ENCODE measurements at places on chromosomes 3 and 15.

DNA sequence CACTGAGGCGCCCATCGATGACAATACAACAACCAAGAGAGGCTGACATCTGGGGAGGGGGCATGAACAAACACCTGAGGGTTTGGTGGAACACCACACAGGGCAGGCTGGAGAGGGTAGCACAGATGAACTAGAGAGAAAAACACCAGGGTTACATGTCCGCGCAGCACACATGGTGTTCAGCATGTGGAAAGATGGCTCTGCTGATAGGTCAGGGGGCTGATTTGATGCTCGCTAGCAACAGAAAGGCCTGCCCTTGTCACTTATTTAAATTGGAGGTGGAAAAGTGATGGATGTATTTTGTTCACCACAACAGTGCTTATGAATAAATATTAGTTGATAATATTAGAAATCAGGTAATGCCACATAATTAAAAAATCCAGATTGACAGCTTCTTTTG lies 67.5 kb downstream of the FRMD4B start:
- DNase-seq, result no peak

GRCh38 chr15:25372298-25372697 lies 66.5 kb downstream of the UBE3A start:
- no peak for DNase-seq

DNA sequence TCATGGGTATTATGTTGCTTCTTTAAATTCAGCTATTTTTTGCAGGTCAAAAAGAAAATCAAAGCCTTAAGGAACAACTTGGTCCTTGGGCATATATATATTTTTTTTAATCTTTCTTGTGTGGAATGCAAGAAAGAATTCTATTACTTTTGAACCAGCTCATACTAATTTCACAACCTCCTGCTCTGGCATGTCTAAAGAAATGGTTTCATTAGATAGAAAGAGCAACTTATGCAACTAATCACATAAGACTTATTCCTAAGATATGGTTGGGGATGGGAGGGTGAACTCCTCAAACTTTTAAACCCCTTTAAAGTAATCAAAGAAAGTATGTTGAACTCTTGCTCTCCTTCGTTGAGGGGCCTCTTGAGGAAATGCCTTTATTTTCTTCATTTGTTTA lies 114.9 kb downstream of the GMNC start:
- no peak for DNase-seq

- DNase-seq, result no peak
These were observed 34.0 kb upstream of the ARHGEF3 start for GRCh38 chr3:56835650-56836227.

- DNase-seq, result no peak
These were observed 11.9 kb upstream of the LEKR1 start for GRCh38 chr3:156814295-156814694.

- DNase-seq, result peak; percentile 11
These were observed 15.1 kb downstream of the SLC6A20 start for GRCh38 chr3:45781271-45781670.

DNA sequence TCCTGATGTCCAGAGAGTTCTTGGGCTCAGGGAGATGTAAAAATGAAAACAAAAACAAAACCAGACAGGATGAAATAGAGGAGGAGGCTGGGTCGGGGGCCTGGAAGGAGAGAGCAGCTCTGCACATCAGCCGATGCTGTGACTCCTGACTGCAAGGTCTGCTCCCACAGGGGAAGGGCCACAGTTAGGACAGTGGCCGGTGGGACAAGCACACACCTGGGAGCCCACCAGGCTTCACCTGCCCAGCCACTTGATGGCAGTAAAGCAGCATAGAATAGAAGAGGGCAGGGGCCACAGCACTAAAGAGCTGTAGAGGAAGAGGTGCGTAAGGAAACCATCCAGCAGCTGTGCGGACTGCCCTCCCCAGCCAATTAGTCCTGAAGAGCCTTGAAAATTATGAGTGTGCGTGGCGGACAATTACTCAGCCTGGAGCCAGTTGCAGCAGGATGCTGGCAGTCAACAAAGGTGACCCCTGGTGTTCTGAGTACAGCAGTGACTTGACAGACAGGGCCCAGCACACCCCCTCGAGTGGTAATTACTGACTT lies 29.8 kb downstream of the ALS2CL start:
- DNase-seq, result no peak

DNA sequence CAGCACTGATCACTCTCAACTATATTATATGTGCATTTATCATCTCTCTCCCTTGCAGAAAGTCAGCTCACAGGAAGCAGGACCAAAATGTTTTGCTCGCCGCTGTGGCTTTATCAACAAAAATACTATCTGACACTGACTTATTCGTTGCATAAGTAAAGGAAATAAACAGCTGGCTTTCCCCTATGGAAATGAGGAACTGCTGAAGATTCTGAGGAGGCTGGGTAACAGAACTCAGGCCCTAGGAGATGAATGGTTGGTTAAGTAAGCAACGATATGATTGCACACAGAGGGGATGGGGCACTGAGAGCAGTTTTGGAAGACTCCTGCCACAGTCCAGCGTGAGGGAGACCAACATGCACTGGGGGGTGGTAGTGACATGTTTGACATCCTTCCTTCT lies 181.1 kb downstream of the STT3B start:
- DNase-seq, result no peak

DNA sequence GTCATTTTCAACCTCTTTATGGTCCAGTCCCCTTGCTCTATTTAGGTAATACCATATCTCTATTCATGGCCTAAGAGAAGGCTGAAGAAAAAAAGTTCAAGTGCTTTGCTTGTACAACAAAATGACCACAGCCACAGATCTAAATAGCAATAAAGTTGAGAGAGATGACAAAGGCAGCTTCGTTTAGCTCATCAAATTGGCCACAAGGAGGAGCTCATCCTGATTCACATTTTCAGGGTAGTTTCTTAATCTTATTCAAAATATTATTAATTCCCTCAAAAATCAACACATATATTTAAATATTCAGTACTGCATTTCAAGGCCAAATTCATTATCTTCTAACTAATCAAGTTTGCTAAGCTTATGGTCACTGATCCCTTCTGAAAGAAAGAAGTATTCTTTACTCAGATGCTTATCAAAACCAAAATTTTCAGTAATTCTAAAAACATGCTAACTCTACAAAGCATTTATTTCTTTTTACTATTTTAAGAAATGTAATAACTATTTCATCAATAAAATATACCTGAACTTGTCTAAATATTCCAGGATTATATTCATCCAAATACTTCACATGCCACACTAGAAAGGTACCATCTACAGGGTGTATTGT lies 85.5 kb downstream of the DMXL2 start:
- DNase-seq, result no peak

- no peak for DNase-seq
These were observed 74.2 kb upstream of the SATB1 start for GRCh38 chr3:18499301-18499700.

- DNase-seq, result no peak
These were observed 78.1 kb upstream of the LMOD3 start for GRCh38 chr3:69200384-69201068.

GRCh38 chr15:76972389-76973361 lies 22.3 kb upstream of the PSTPIP1 start:
- DNase-seq, result no peak

DNA sequence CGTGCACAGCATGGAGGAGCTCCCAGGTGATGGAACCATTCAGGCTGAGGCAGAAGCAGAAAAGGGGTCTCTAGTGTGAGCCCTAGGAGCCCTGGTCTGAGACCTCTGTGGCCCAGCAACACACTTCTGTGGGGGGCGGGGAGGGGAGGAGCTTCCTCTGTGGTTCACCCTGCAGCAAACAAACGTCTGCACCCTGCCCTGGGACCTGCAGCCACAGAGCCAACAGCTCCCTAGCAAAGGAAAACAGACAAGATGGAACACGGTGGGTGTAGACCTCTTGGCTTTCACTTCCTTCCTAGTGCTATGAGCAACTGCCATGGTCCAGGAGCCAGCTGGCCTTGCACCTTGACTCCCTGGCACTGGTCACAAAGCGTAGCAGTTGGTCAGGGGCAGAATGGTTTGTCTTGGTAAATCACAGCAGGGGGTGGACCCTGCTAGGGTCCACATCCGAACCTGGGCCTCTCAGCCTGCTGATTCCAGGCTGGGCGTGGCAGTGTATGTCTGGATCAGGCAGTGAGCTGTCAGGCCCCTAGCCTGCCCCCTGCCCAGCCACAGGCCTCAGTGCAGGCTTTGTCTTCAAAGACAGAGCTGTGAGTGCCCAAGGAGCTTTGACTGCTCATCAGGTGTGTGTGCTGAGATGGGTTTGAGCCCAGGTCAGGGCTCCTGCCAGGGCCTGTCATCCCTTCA lies 6.7 kb downstream of the AMIGO3 start:
- DNase-seq, result no peak

GRCh38 chr3:189236352-189236751 lies 64.6 kb downstream of the TPRG1 start:
- no peak for DNase-seq

DNA sequence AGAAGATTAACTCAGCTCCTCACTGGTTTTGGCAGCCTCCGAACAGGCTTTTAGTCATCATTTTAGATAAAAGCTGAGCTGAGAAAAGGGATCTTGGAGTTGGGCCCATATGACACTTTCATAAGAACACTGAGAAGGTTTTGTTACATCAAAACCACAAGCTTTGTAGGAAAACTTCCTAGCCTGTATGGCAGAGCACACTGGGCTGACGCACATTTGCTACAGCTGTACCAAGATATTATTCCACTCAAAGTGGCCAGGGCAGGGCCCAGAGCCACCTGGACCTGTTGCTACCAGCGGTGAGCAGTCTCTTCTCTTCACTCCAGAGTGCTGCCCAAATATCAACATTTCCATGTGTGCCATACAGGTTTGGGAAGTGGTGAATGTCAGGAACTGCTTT lies 160.5 kb upstream of the CCDC54 start:
- DNase-seq, result no peak

- no peak for DNase-seq
These were observed 79.0 kb downstream of the EPHA3 start for GRCh38 chr3:89186456-89186855.

DNA sequence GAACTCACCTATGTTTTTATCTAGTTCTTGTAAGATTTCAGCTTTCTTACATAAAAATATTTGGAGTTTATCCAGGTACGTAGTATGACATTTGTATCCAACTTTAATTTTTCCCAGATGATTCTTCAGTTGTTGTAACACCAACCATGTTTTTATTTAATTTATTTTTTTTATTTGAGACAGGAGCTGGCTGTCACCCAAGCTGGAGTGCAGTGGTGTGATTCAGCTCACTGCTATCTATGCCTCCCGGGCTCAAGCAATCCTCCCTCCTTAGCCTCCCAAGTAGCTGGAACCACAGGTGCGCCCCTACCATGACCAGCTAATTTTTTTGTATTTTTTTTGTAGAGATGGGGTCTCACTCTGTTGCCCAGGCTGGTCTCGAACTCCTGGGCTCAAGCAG lies 6.6 kb downstream of the XYLB start:
- DNase-seq, result no peak

- DNase-seq, result no peak
These were observed 55.0 kb downstream of the RHCG start for GRCh38 chr15:89441295-89441812.

DNA sequence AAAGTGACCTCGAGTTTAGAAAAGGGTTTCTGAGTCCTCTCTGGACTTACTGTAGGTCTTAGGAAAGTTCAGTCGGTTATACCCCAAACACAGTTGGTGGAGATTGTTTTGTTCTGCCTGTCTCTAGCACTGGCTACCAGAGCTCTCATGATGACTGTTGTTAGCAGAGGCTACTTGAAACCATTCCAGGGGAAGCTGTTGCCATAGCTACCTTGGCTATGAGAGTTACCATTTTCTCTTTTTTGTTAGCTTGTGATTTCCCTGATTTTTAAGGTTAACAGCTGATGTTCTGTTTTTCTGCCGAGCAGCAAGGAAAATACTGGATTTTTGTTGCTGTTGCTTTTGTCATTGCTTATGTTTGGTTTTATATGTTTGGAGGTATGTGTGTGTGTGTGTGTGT lies 26.7 kb downstream of the ABHD2 start:
- no peak for DNase-seq

DNA sequence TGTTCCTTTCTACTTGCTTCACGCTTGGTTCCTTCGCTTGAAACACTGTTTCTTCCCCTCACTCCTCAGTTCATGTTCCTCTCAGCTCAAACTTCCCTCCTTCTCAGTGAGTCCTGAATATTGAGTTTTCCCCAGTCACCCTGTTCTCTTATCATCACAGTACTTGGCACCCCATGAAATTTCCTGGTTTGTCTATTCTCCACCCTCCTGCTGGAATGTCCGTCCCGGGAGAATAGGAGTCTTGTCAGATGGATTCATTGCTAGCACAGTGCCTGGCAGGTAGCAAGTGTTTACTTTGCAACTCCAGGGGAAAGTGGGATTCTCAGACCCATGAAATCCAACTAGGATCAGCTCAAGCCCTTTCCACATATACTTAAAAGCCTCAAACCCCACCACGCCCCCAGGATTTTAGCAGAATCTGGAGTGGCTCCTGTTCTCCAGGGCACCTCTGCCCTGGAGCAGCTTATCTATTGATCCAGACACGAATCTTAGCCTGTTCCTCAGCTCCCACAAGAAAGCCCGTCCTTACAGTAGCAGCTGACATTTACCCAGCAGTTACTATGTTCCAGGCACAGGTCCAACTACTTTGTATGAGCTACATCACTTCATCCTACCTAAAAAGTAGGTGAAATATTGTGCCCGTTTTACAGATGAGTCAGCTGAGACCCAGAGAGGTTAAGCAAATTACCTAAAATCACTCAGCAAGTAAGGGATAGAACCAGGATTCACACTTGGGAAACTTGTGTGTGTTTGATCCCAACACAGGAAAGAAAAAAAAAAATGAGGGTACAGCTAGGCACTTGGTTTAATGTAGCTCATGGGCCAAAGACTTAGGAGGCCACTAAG lies 36.8 kb upstream of the MAP3K13 start:
- DNase-seq, result no peak

DNA sequence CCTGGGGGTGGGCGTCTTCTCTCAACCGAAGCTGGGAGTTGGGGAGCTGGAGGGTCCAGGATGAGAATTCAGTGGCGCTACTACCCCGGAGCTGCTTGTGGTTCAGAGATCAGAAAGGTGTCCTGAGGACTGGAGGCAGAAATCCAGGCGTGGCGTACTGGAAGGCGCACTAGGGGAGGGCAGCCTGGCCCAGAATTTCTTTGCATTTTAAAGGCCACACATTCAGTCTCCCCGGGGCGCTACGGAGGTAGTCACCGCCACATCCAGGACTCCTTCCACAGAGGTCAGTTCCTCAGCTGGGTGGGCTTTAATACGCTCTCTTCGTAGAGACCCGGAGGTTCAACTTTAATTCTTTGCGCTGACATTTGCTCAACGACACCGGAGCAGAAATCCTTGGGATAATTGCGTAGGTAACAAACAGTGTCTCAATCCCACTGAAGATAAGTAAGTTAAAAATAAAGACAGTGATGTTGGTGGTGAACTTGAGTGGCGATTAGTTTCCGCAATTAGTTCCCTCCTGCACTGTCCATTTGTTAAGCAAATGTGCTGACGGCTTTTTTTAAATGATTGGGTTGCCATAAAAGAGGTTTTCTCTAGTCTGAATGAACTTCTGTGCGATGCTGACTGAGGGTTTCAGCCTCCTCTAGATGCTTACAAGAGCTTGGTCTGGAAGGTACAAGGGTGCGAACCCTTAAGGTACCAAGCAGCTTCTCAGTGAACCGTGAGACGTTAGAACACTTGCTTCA lies 535 bp downstream of the MCTP2 start:
- DNase-seq, result no peak
